ENCODE measurements at places on chromosomes 2 and 18.

GRCh38 chr2:188280811-188281222 lies 10.9 kb upstream of the GULP1 start:
- DNase-seq = no peak

GRCh38 chr2:120395221-120396012 lies 49.5 kb downstream of the INHBB start:
- DNase-seq = no peak

DNA sequence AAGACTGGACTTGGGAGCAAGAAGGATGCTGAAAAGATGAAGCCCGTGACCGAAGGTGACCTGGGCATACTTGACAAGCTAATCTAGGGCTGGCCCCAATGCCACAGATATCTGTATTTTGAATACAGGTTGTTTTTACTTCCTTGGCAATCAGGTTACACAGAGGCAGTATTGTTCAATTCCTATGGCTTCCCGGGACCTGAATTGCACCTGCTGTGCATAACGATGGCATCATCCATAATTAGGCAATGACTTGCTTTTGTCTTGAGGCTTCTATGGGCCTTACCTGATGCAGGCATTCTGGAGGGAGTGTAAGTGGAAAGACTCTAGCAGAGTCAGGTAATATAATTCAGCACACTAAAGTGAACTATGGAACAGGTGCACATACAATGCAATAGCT lies 60.6 kb upstream of the CUL3 start:
- no peak for DNase-seq

- no peak for DNase-seq
Observed at GRCh38 chr2:133562558-133562957, 5.7 kb downstream of the NCKAP5 start.

GRCh38 chr2:102594445-102595016 lies 24.8 kb upstream of the SLC9A2 start:
- DNase-seq = no peak

DNA sequence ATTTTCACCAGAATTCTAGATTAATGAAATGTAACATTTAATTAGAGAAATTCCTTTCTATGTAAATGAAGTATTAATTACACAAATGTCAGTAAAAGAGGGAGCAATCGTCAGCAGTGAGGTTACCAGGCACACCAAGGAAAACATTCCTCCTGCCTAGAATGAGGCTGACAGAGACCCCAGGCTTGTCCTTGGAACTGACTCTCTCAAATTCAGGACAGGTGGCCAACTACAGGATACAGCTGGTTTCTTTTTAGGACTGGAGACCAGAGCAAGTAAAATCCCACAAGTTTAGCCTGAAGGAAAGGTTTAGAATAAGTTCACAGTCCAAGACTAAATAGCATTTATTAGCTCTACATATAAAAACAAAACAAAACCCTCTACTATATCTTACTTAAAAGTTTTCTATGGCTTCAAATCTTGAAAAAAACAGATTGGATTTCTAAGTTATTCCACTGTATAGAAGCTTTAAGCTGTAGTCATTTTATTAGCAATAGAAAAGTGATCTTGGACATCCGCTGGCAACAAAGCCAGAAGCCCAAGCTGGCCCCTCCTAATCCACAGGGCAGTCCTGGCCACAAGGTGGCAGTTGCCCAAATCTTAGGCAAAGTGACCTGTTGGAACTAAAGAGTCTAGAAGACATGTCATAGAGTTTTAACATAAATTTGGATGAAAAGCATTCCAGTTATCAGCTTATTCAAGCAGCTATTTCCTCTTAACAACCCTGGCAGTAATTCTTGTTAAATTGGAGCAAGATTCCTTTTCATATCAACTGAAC lies 81.0 kb downstream of the SP3 start:
- peak; percentile 42 for DNase-seq

DNA sequence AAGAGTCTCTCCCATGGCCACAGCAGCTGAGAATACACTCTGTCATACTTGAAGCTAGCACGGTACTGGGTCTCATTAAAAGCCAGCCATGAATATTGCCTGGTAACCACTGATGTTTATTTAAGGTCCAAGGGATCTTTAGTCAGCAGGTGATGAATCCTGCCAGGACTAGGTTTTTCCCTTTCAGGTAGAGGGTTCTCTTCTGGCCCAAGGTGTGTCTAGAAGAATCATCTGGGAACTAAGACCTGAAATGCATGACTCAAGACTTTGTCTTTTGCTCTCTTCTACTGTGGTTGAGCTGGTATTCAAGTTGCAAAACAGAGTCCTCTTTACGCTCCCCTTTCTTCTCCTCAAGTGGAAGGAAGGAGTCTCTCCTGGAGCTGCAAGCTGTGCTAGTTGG lies 400.5 kb upstream of the FSIP2 start:
- DNase-seq = no peak

DNA sequence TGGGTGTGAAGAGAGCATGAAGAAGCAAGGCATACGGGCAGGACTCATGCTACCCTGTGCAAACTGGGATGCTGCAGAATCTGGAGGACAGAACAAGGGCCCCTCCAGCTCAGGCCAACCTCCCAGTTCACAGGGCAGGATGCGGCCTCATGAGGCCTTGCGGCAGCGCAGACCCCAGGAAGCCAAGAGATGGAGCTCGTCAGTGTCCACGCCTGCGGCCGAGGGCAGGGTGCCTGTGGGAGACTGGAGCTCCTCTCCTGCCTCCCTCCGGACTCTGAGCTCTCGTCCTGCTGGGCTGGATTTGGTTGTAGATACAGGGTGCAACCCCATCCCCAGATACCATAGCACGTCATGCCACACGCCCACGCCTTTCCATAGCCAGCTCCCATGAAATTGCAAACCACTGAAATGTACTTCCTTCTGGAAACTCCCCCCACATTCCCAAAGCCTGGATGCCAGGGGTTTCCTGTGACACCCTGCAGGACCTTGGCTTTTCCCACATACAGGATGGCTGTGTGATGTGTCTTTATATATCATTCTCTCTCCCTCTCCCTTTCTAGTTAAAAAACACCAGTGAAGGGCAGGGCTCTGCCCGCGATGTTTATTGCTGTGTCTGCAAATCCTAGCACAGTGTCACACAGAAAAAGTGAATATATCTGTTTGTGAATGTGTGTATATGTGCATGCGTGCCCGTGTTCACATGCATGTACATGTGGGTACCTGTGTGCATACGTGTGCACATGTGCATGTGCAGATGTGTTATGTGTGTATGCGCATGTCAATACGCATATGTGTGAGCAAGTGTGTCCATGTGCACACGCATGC lies 12.3 kb upstream of the SNTG2 start:
- no peak for DNase-seq

DNA sequence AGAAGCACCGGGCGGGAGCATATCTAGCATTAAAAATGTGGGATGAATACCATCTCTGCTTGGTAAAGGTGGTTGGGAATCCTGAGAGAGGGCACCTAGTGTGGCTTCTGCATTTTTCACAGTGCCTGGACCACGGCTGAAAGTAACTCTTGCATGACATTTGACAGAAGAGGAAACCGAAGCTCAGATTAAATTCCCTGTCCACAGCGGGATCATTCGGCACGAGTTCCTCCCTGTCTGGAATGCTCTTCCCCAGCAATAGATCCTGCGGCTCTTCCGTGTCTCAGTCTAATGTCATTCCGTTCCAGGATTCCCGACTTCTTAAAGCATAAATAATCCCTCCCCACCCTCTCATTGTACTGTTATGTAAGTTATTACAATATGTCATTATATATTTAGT lies 905 bp upstream of the RPS7 start:
- no peak for DNase-seq

Measured in CD4-positive, alpha-beta T cell treated with Interleukin-21 for 1 hour (primary cell).